ENCODE measurements at places on chromosomes 5 and 9.

DNA sequence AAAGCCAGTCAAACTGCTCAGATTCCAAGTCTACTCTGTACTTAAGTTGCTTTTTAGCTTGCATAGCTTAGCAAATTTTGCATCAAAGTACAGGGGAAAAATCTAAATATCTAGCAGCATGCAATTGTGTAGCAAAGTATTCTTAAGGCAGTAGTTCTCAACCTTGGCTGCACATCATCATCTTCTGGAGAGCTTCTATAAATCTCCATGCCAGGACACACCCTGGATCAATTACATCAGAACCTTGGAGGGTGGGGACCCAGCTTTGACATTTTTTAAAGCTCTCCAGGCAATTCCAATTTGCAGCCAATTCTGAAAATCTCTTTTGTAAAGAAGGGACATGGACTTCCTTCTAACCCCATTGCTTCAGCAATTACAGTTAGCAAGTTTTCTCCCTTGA is 187.5 kb downstream of the SNCAIP start:
- no peak for DNase-seq

DNA sequence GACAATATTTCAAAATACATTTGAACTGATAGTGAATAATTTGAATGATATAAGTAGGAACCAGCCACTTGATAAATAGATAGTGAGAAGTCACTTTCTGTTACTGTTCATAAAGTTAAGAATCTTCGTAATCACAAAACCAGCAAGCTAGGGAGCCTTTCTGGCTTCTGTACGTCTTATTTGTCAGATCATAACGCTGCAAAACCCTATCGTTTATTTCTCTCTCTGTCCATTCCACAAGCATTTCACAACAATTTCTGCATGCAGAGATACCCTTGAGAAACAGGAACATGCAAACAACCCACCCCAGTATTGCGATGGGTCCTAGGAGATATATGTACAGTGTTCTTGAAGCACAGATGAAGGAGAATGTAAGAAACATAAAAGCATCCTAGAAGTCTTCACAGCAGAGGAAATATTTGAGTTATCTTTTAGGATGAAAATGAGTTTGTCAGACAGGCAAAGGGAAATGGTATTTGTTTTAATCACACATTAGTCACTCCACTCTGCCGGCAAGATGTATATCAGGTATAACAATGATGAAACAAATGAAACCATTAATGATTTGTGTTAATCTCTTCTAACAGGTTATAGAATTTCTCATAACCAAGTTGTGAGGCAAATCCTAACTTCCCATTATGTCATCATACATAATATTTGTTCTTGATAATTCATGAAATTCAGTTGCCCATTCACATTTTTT is 668.7 kb upstream of the FTMT start:
- DNase-seq, result peak; percentile 2

DNA sequence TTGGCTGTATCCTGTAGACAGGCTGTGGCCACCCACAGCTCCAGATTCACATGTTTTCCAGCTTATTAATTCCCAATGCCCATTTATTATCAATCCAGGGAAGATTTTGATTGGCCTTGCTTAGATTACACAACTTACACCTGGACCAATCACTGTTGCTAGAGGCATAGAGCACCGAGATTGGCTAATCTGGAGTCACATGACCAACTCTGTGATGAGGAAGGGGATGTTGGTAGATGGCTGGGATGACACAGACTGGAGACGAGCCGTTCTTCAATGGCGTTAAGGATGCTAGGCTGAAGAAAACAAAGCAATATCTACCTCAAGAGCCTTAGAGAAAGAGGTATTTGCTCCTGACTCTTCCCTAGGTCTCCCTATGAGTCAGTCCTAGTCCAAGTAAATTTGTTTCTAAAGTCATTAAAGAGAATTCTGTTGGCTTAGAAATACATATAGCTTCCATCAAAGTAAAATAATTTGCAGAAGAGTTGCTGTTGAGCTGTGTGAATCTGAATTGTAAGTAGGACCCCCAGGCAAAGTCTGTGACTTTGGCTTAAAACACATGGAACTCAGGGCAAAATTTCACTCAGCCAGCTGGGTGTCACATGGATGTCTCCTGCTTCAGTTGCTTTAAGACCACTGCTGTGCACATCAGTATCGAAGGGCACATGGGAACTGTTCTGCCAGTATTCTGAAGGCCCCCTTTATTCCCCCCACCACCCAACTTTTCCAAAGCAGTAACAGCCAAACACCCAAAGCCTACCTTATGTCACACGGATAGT is 326.4 kb upstream of the KLF4 start:
- no peak for DNase-seq

DNA sequence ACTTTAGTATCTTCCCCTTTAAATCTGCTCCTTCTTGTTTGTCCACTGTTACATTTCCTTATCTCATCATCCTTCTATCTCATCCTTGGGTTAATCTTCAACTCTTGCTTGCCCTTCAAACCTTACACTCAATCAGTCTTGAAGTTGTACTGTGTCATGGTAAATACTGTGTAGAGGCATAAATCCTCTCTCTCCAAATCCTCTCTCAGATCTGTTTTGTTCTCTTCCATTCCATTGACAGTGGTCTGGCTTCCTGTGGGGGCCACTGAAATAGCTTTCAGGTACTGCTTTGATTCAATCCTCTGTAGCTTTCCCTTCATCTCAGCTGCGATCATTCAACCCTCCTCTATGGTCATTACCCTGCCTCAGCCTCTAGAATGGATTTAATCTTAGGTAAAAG is 104.0 kb downstream of the PLCXD3 start:
- DNase-seq, result no peak

- DNase-seq, result no peak
Measured at GRCh38 chr5:155960177-155960576, 366.8 kb upstream of the SGCD start.

- peak; percentile 81 for DNase-seq
Measured at GRCh38 chr9:134641173-134641989, at the start of gene COL5A1. TSS of gene COL5A1 (plus strand) at chr9:134641803. CDS start at chr9:134642188, 385 bp downstream.

GRCh38 chr5:179679014-179679674 is 1.7 kb downstream of the CBY3 start:
- no peak for DNase-seq

DNA sequence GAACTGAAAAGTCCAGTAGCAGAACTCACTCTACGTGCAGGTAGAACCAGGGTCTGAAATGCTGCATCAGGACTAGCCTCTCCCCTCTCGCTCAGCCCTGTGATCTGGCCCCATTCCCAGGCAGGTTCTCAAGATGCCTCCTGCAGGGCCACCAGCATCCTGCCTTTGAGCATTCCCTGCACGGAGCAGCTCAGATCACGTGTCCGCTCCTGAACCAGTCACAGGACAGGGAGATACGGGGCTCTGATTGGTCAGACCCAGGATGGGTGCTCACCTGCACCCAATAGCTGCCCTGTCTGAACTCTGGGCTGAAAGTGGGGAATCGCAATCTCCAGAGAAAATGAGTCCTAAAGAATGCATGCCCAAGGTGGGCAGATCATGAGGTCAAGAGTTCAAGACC is 50.8 kb downstream of the NEURL1B start:
- DNase-seq, result no peak

DNA sequence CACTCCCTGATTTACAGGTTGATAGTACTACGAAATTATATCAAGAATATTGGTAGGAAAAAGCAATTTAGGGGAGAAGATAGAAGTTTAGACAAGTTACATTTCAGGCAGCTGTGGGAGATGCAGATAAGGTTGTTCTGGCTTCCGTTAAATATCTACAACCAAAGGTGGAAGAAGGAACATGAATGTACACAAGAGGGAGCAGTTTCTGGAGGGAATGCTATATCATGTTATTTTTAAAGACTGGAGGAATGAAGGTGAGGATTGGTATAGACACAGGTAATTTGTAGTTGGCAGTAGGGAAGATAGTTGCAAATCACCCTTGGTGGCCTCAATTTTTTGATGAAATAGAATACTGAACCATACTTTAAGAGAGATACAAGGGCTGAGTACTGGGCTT is 187.3 kb upstream of the NMUR2 start:
- DNase-seq, result peak; percentile 3

GRCh38 chr5:64437496-64437895 is 68.3 kb upstream of the RGS7BP start:
- no peak for DNase-seq

- DNase-seq, result no peak
Measured at GRCh38 chr9:97366476-97366875, 45.4 kb upstream of the TDRD7 start.

DNA sequence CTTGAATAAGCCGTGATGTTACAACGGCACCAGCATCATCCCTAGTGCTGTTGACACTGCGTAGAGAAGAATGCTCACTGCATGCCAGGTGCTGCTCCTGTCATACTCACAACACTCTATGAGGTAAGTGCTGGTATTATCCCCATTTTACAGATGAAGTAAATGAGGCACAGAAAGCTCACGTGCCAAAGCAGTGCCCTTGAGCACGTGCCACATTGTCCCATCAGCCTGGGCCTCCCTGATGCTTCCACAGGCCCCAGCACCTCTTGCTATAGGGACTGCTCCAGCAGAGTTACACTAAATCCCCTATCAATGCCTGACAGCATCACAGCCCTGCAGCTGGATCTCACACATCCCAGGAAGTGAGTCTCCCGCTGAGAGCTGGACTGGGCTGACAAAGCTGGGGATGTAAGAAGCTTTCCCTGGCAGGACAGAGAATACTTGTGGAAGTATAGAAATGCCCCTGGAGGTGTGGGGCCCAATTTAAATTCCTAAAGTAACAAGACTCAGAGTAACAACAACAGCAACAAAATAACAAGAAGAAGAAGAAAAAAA is 216.1 kb downstream of the FSTL4 start:
- DNase-seq, result no peak

GRCh38 chr5:174057206-174057605 is 11.7 kb downstream of the NSG2 start:
- DNase-seq, result no peak

GRCh38 chr5:34455098-34455497 is 201.0 kb upstream of the RAI14 start:
- DNase-seq, result no peak

GRCh38 chr5:1363160-1363559 is 18.3 kb upstream of the CLPTM1L start:
- DNase-seq, result no peak

DNA sequence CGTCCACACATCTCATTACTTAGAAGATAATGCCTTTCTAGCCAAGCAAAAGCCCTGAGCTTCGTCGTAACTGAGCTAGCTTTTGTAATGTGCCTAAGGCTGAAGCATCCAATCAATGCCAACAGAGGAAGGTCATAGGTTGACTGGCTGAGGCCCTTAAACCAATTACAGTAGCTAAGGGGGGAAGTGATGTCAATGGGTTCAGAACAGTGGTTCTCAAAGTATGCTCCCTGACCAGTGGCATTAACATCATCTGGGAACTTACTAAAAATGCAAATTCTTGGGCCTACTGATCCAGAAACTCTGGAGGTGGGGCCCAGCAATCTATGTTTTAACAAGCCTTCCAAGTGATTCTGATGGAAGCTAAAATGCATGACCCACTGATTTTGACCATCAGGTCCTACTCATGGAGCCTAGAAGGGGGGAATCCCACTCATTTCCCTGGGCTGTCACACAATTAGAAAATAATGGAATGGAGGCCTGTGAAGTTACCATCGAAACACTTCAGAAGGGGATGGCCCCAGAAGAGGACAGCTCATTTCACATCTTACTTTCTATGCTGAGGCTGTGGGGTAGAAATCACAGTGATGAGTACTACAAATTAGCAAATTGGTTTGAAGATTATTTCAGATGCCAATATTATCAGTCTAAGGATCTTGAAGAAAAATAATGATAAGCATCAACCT is 4.8 kb upstream of the VLDLR start:
- DNase-seq, result no peak

DNA sequence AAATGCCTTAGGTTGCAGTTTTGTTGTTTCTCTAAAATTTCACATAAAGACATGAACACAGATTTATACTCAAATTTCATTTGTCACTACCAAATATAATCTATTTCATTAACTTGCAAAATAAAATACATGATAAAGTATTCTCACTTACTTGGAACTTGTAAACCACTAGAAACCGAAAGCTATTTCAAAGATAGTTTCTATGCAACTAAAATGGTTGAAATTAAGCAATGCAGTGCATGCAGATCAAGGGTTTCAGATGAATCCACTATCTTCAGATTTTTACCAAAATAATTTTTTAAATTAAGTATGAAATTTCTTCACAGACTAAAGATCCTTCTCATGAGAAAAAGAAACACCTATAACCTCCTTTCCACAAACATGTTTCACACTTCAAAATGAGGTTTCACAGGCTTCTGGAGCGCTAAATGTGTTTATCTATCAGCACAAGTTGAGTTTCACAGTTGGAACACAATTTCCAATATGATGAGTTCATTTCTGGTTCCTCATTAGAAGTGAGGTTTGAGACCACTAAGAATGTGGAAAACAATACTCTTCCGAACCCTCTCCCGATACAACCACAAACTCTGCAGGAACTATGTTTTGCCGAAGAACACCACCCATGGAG is 63.9 kb downstream of the EPB41L4A start:
- no peak for DNase-seq

- DNase-seq, result no peak
Measured at GRCh38 chr9:130942679-130943078, 3.6 kb upstream of the FIBCD1 start.

- no peak for DNase-seq
Measured at GRCh38 chr5:32276173-32276853, 36.4 kb downstream of the MTMR12 start.

DNA sequence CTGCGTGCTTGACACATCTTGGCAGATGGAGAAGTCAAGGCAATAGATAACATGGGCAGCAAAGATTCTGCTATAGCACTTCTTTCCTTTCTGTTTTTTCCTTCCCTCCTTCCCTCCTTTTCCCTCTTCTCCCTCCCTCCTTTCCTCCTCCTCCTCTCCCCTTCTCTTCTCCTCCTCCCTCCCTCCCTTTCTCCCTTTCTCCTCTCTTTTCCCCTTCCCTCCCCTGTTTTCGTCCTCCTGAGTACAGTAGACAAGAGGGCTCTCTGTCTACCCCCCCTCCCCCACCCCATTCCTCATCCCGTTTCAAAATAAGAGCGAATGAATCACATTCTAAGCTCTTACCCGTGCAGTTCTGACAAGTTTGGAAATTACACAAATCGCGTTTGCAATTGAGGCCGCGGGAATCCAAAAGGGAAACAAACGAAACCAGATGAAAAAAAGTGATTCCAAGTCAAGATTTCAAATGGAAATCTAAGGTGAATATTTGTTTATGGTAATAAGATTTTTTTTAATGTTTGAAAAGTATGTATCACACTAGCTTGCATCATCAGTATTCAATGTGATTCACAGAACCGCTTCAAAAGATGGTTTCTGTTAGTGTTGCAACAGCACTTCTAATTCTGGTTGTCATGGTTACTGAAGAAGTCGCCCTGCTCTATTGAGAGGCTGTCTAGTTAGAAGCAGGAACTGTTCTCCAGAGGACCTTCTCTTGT is 1.3 kb downstream of the NIM1K start:
- peak; percentile 87 for DNase-seq

GRCh38 chr9:87713278-87713987 is 12.5 kb upstream of the CTSL start:
- peak; percentile 92 for DNase-seq

- DNase-seq, result no peak
Measured at GRCh38 chr5:140571105-140571504, 6.5 kb downstream of the SLC35A4 start.

- DNase-seq, result no peak
Measured at GRCh38 chr9:95481000-95481399, 35.8 kb downstream of the PTCH1 start.

- peak; percentile 76 for DNase-seq
Measured at GRCh38 chr9:19994296-19994695, 205.5 kb upstream of the SLC24A2 start.
